Epithelial cell of prostate (primary cell): ENCODE measurements at places on chromosomes 13 and 19.

- no peak for DNase-seq
These were observed 9.0 kb downstream of the EGLN2 start for GRCh38 chr19:40808021-40808325.

DNA sequence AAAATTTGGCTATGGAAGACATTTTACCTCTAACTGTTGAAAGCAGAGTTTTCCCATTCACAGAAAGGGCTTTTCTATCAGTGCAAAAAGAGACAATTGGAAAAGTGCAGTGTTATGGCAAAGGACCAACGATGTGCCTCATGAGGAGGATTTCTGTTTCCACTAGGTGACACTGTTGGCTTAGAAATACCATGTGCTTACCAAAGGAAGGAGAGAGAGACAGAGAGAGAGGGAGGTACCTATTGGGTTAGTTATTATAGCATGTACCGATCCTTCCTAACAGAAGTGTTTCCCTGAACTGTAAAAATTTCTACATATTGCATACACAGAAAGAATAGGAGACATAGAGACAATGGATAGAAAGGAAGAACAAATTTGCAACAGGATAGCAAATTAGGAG lies 23.9 kb upstream of the PSG4 start:
- no peak for DNase-seq

DNA sequence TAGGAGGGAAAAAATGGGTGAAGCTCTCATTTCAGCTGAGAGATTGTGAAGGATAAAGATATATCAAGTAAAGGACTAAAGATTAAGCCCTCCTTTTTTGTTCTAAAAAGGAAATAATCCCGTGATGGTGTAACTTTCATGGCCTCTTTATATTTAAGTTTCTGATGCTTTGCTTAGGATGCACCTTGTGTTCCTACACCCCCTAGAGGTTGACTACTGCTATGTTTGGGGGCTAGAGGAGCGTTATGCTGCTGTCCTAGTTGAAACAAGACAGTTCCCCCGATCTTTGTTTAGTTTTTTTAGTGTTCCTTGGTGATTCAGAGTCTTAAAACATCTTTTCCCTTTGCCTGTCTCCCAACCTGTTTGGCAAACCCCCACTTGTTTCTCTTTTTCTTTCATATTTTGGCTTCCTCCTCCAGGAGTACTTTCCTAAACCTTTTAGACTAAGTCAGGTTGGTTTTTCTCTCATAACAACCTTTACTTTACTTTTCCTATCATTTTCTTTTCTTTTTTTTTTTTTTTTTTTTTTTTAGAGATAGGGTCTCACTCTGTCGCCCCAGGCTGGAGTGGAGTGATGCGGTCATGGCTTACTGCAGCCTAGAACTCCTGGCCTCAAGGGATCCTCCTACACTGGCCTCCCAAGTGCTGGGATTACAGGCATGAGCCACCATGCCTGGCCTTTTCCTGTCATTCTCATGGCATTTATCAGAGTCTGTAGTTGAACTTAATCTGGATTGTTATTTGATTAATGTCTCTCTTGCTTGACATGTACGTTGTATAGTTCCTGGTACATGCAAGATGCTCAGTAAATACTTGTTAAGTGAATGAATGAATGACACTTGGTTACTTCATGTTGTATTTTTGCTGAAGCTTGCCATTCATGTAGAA lies 2.8 kb downstream of the UBA2 start:
- no peak for DNase-seq

GRCh38 chr13:73092829-73093228 lies 34.0 kb downstream of the KLF5 start:
- DNase-seq, result no peak

GRCh38 chr13:84296401-84296800 lies 414.1 kb upstream of the SLITRK1 start:
- no peak for DNase-seq

DNA sequence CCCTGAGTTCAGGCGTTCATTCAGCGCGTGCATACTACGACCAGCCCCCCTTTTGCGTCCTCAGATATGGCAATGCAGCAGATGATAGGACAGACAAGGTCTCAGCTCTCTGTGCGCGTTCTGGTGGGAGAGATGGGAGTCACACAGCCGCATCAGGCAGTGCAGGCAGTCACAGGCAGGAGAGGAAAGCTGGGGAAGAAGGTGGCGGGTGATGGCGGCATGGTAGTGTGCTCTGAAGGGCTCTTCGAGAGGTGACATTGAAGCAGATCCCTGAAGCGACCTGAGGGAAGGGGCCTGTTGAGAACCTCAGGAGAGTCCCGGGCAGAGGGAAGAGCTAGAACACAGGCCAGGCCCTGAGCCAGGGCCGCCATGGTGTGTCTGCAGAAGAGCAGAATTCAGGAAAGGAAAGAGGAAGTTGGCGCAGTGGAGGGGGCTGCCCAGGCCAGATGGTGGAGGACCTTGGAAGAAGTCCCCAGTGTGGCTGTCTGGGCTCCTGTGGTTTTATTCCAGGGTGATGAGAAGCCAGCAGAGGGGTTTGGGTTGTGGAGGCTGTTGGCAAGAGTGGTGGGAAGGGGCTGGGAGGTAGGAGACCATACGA lies 3.5 kb downstream of the USF2 start:
- no peak for DNase-seq

- DNase-seq, result no peak
These were observed 1.5 kb downstream of the ZIC5 start for GRCh38 chr13:99969919-99970650.

DNA sequence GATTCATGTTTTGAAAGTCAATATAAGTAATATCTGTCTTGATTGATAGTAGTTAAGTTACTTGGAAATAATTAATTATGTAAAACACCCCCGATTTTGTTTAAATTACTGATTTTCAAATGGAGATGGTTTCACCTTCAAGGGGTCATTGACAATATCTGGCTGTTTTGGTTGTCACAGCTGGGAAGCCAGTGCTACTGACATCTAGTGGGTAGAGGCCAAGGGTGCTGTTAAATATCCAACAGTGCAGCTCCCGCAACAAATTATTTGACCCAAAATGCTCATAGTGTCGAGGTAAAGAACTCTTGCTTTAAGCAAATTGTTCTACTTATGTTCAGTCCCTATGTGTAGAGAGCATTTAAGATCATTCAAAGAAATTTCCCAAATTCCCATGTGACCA lies 50.6 kb upstream of the PCDH20 start:
- no peak for DNase-seq
